GM23338 (cell line): ENCODE measurements at places on chromosomes 11 and 22.

- DNase-seq, result no peak
These were observed 79.0 kb downstream of the CACNA1I start for GRCh38 chr22:39649500-39650089.

- no peak for DNase-seq
These were observed 10.6 kb upstream of the CCDC83 start for GRCh38 chr11:85844439-85845123.

DNA sequence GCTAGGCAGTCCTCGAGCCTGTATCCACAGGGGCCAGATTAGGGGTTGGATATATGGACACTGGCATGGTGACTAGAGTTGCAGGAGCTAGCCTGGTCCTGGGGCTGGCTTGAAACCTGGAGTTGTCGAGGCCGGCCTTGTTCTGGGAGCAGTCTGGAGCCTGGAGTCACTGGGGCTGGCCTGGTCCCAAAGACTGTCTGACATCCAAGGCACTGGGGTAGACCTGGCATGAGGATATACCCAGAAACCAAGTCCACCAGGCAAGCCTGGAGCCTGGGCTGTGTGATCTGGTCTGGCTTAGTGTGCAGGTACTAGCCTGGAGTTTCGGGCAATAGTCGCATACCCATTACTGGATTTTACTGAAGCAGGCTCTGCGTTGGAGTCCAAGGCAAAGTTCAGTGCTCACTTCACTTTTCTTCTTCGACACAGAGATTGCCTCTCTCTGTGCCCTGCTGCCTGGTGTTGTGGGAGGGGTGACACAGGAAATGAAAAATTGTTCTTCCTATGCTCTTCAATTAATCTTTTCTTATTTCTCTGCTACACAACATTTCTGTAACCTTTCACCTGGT lies 4.3 kb upstream of the GLYATL1 start:
- DNase-seq, result no peak

GRCh38 chr11:93330446-93330984 lies at the start of gene DEUP1:
TSS of gene DEUP1 (plus strand) at chr11:93330742. CDS start at chr11:93332260, 1,518 bp downstream.
- peak; percentile 59 for DNase-seq

DNA sequence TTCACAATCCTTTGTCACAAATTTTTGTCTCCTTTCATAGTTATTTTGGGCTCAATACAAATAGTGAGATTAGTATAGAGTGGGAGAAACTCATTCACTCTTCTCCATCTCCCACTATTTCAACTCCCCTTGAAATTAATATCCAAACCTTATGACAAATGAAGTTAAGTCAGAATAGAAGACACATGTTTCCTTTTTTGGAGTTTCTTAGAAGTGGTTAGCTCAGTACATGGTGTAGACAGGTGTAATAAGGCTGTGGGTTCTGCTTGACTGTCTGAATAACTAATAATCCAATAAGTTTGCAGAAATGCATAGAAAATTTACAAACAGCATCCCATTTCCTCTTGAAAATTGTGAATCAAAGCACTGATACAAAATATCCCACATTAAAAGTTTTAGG lies 10.8 kb upstream of the HSPA8 start:
- no peak for DNase-seq

GRCh38 chr22:45295492-45295891 lies 10.7 kb downstream of the UPK3A start:
- no peak for DNase-seq

DNA sequence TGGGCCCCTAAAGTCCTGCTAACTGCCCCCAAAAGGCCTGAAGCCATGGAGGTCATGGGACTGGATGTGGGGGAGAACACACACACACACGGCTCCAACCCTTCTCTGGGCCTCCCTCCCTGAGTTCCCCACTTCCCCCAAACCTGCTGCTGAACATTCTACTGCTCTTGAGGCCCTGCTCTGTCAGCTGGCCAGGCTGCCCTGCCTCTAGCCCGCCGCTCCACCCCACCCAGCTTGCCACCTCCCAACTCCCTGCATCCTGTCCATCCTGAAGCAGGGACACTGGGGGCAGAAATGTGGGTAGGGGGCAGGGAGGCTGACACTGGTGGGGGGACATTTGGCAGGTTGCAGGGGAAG lies 1.0 kb downstream of the KCNJ4 start:
- no peak for DNase-seq

GRCh38 chr11:19391026-19391425 lies 150.3 kb upstream of the E2F8 start:
- no peak for DNase-seq

- DNase-seq, result no peak
These were observed 334 bp downstream of the CADM1 start for GRCh38 chr11:115503886-115504275.

DNA sequence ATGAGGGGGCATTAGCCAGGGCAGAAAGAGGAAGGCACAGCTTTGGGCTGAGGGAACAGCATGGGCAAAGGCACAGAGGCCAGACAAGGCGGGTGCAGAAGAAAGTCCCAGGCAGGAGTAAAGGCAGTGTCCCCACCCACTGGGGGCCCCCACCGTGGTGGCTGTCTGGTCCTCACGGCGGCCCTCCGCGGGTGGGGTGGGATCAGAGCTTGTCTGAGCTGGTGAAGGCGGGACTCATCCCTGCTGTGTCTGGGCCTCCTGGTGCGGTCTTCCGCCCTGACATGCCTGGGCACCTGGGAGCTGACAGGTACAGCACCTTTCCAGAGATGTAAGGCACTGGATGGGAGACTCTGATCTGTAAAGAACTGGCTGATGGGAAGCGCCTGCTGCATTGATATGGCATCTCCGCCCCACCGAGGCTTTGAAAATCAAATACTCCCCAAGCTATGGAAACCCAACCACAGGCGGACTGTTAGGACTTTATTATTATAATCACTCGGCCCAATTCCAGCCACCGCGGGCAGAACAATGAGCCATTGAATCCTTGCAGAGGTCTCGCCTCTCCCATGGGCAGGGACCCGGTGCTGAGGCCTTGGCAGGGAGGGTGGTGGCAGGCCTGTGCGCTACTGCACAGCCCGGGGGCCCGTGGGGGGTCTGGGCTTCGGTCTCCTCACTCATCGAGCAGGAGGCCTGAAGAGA lies 14.2 kb upstream of the GNB1L start:
- no peak for DNase-seq

DNA sequence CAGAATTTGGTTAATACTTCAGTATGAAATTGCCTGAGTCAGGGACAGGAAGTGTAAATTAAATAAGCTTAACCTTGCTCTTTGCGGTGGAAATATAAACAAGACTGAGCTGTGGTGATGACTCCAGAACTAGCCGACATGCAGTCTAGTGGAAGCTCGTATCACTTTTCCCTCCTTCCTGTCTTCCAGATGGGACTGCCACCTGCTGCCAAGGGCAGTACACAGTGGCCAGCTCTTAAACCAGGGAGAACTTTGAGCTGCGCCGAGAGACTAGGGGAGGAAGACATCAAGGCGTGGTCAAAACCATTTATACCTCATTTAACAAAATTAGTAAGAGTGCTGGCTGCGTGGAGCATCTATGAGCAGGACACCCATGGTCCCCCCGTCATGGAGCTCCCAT lies 31.3 kb upstream of the CTTN start:
- no peak for DNase-seq

DNA sequence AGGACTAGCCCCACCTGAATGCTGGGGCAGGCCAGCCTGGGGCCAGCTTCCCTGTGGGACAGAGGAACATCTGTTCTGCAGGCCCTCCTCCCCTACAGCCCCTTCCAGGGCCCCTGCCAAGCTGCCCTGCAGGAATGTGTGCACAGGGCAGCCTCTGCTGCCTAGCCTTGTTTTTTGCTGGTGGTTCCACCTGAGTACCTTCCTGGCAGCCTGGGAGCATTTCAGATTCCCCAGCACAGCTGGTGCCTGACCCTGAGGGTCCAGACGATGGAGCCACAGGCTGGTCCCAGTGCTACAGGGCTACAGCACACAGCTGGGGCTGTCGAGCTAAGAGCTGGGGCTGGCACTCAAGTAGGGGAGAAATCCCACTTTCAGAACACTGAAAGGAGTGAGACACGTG lies 22.3 kb upstream of the GPR83 start:
- DNase-seq, result no peak

- no peak for DNase-seq
These were observed 1068.3 kb downstream of the OPCML start for GRCh38 chr11:132464003-132464342.

GRCh38 chr11:44626645-44627044 lies 61.2 kb downstream of the CD82 start:
- no peak for DNase-seq

- DNase-seq, result peak; percentile 40
These were observed 952 bp upstream of the CATSPERZ start for GRCh38 chr11:64298966-64299846.

- no peak for DNase-seq
These were observed 1085.3 kb downstream of the DLG2 start for GRCh38 chr11:84541731-84542340.

DNA sequence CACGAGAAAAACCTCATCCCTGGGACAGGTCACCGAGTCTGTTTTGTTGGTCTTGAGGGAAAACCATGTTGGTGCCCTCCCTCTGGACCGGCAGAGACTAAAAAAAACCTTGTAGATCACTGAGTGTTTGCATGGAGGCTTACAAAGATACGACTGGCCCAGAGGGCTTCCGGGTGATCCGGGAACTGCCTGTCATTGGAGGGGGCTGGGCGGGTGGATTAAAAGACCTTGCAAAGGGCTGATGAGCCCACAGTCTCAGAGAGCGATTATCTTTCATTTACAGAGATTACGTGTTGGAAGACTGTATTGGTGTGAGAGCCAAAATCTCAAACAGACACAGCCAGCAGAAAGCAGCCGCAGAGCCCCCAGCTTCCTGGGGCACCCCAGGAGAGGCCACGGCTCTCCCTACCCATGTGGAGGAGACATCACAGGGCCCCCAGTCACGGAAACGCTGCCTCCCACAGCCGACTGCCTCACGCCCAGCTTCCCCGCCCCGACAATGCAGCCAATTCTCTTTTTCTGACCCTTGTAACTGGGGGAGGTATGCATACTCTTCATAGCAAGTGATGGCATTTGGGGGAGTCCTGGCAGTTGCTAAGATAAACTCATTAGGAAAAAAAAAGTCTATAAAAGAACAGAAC lies 426.4 kb downstream of the CTTN start:
- peak; percentile 24 for DNase-seq

DNA sequence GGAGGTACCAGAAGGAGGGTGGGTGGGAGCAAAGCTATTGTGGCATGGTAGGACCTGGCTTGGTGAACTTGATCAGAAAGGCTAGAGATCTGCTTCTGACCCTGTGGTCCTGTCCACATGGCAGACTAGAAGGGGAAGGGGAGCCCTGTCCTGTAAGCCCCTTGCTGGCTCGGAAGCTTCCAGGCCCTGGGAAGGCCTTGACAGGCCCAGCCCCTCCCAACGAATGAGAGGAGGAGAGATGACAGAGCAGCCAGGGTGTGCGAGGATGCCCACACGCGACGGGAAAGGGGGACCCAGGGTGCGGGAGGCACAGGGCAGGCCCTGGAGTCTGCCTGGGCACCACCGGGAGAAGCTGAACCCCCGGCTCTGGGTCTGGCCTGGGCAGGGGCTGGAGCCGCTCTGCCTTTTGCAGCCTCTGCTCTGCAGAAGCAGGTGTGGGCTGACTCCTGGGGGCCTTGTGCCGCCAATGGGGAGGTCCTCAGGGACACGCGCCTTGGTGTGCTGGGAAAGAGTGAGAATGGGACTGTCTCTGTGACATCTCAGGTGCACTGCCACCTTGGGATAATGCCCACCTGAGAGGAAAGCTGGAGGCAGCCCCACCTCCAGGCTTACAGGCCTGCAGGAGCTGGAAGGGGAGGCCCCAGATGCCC lies 1447.5 kb downstream of the BRD1 start:
- DNase-seq, result no peak

DNA sequence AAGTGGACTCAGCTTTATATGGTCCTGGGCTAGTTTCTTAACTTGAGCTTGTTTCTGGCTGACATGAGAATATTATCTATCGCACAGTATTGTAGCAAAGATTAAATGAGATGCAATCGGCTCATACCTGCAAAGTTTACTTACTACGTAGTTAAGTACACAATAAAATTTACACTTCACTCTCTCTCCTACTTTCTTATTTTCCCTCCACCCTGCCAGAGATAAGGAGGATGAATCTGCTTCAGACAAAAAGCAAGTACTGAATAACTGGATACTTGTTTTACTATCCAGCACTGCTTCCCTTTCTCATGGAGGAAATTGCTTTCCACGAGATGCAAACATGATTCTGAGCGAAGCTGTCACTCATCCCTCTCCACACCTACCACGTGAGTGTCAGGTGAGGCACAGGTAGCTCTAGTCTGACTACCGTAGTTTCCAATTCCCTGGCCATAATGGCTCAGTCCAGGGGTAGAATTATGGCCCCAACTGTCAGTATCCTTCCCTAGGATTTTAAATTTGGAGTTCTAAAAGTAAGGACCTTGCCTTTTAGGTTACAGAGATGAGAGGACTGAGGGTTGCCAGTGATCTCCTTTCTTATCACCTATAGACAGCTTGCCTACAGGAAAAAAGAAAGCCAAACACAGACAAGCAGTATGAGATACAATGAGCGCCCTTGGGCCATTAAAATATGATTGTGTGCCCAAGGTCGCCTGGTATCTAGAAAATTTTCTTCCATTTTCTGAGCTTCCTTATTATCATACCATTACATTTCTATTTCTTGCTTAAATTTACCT lies 39.8 kb downstream of the GAB2 start:
- DNase-seq, result no peak

DNA sequence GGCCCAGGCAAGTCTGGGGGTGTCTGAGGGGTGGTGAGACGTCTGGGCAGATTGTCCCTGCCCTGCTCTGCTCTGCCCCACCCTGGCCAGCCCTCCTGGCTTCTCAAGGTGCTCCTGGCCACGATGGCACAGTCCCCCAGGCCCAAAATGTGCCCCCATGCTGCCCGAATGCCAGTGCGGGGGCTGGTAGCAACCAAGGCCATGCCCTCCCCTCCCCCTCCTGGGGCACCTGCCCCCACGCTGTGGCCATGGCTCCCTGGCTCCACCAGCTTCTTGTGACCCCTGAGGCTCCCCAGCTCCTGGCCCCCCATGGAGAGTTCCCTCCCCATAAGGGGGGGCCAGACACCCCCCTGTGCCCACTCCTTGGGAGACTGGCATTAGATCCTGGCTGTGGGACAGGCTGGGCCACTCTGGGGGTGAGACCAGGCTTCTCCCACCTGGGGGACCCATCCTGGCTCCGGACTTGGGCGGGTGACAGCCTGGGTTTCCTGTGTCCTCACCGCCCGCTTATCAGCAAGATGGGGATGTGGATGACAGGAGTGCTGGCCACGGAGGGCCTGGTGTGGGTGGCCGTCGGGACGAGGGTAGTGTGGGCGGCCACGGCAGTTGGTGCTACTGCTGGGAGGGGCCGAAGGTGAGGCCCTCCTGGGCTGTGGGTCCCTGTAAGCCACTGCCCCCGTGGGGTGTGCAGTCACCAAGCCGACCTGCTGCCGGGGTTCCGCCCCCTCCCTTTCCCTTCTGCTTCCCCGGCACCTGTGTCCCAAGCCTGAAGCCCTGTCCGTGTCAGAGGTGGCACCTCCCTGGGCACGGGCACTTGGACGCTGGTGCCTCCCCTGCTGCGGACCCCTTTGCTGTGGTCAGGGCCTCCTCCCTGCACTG lies 15.9 kb upstream of the MUC6 start:
- DNase-seq, result no peak

DNA sequence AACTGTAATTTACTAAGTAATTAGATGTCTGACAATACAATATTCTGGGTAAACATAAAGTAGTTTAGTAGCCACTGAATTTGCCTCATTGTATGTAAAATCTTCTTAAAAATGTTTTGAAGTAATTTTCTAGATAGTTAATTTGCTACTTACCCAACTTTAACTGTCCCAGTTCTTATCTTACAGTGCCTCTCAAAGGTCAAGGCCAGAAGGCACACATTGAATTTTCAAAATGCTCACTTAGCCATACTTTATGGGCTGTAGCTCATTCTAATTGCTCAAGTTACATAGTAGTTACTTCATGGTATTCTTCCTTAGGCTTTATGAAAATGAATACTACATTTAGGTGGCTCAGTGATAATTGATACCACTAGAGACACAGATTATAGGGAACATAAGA lies 666.6 kb downstream of the CNTN5 start:
- no peak for DNase-seq
